ENCODE measurements at places on chromosomes 2 and 18.

DNA sequence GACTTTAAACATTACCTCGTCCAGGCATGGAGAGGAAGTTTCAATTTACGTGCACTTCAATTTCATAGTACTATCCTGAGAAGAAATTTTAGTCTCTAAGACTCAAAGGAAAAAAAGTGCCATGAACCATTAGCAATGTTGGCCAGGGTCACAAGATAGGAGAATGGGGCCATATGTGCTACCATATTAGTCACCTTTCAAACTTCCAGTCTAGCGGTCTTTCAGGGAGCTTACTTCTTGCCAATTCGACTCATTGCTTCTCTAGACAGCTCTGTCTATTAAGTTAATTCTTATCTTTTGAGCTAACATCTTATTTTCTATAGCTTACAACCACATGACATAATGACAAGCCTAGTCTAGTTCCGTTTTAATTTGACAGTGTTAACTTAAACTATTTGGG, 129.1 kb downstream of the ANKRD44 start:
- no peak for DNase-seq

DNA sequence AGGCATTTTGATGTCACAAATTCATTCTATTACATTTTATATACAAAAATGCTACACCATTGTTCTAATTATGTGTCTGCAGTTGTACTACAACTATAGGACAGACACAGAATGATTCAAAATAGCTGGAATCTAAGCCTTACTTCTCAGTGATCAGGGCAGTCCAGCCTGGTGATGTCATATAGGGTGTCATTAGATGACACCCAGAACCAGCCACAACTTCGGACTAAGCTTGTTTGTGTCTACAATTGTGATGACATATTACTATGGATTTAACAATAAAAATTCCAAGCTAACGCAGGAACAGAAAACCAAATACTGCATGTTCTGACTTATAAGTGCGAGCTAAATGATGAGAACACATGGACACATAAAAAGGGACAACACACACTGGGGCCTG, 31.0 kb downstream of the M1AP start:
- no peak for DNase-seq

DNA sequence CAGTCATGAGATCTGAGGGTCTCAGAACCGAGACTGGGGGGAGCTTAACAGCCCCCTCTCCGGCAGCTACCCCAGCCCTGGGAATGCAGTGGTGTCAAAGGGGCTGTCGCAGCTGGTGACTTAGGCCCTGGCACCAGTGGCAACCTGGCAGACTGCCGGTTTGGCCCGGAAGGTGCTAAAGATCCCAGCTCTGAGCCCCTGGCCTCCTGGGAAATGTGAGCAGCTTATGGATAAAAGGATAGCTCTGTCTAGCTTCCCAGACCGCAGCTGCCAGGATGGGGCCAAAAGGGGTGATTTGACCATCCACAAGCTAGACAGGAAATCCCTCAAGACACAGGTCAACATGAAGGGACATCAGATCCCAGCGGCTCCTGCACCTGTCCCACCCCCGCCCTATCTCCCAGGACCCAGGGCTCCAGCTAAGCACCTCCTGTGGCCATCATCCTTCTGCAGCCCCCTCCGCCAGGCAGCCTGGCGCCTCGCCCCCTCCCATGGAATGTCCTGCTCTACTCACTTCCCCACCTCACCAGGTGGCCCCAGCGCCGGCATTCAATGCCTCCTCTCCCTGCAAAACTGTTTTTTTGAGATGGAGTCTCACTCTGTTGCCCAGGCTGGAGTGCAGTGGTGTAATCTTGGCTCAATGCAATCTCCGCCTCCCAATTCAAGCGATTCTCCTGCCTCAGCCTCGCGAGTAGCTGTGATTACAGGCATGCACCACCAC, 33.2 kb upstream of the EFHD1 start:
- DNase-seq, result no peak

DNA sequence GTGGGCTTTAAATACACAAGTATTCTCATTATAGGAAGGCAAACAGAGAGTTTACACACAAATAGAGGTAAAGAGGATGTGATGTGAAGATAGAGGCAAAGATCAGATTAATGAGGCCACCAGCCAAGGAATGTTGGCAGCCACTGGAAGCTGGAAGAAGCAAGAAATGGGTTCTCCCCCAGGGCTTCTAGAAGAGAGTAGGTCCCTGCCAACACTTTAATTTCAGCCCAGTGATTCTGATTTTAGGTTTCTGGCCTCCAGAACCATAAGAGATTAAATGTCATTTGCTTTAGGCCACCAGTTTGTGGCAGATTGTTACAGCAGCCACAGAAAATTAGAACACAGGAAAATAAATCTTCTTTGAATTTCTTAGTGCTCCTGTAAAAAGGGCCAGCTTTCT, 916.7 kb downstream of the CPS1 start:
- no peak for DNase-seq

GRCh38 chr2:207321514-207321913, 155.8 kb upstream of the KLF7 start:
- no peak for DNase-seq

GRCh38 chr2:171810422-171811244, 83.4 kb downstream of the SLC25A12 start:
- no peak for DNase-seq

GRCh38 chr2:237649541-237650454, 22.4 kb downstream of the LRRFIP1 start:
- no peak for DNase-seq

GRCh38 chr18:58915006-58915799, 50.5 kb downstream of the ZNF532 start:
- DNase-seq, result no peak

DNA sequence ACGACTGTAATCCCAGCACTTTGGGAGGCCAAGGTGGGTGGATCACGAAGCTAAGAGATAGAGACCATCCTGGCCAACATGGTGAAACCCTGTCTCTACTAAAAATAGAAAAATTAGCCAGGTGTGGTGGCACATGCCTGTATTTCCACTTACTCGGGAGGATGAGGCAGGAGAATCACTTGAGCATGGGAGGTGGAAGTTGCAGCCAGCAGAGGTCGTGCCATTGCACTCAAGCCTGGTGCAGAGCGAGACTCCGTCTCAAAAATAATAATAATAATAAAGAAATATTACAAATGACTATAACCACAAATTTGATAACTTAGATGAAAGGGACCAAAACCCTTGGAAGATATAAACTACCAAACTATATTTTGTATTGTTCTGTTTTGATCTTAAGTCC, 226.3 kb upstream of the GULP1 start:
- DNase-seq, result no peak

GRCh38 chr18:12990641-12990966, 558 bp upstream of the CEP192 start:
- DNase-seq, result no peak

DNA sequence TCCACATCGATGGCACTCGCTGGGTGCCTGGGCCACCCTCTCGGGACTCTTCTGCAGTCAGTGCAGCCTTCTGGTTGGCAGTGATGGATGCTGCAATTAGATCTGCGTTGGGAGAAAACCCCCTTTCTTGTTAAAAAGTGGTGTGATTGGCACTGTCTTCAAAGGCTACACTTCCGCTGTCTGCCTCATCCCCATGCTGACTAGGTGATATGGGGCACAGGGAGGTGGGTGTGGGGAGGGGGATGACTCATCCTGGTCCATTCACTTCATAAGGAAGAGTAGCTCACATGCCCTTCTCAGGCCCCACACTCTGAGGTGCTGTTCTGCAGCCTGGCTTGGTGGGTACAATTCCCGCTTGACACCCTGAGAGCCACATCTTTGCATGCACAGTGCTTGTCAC, 77.4 kb downstream of the THNSL2 start:
- DNase-seq, result no peak

- no peak for DNase-seq
Observed at GRCh38 chr2:202005272-202005887, 28.3 kb upstream of the FZD7 start.

DNA sequence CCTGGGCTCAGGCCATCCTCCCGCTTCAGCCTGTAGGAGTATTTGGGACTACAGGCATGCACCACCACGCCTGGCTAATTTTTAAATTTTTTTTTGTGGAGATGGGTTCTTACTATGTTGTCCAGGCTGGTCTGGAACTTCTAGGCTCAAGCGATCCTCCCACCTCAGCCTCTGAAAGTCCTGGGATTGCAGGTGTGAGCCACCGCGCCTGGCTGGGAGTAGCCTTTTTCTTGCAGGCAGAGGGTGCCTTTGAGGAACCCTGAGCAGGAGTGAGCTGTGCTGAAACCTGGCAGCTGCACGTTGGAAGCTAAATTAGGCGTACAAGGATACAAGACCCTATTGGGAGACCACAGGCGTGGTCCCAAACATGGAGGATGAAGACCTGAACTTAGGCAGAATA, 8.0 kb downstream of the CTDSP1 start:
- no peak for DNase-seq

DNA sequence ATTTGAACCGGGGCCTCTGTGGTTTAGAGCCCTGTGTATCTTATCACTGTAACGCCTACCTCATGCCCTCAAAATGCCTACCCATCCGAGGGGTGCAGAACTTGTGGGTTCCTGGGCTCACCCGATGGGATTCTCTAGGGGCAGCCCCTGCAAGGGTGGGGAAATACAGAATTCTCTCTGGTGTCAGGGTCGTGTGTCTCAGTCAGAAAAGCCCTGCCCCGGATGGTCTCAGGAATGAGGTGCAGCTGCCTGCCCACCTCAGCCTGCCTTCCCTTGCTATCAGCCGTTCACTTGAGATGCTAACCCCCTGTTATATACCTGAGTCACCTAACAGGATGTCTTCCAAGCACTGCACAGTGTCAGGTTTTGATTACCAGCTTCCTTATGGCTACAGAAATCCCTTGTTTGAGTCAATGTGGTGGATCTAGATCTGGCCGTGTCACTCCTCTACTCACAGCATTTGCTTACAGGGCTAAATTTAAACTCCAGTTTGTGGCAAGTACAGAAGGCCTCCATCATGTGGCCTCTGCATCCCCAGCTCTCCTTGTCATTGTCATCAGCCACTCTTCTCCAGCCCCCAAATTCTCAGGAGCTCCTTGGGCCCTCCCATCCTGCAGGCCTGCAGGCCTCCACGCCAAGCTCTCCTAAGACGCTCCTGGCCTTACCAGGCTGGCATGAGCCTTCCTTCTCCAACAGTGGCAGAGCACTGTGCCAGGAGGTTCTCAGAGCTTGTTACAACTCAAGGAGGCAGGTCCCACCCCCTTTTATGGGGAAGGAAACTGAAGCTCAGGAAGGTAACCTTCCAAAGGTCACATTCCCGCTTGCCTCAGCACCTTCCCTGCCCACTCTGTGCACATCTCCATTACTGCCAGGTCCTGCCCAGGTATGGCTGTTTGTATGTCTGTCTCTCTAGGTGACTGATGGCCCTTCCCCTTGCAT, 14.3 kb upstream of the MAP3K2 start:
- no peak for DNase-seq

DNA sequence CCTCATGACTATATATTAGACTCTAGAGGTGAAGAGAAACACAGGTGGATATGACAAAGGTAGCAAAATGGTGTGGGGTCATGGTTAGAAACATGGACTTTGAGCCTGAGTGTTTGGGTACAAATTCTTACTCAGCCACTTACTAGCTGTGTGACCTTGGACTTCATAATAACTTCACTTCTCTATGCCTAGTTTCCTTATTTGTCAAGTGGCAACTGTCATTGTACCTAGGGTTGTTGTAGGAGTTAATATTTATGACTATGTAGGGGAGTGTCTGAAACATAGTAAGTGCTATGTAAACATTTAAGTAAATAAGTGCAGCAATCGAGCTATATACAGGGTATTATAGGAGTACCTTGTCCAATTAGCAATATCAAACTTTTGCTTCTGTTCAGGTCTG, 49.7 kb upstream of the RAPH1 start:
- DNase-seq, result no peak

DNA sequence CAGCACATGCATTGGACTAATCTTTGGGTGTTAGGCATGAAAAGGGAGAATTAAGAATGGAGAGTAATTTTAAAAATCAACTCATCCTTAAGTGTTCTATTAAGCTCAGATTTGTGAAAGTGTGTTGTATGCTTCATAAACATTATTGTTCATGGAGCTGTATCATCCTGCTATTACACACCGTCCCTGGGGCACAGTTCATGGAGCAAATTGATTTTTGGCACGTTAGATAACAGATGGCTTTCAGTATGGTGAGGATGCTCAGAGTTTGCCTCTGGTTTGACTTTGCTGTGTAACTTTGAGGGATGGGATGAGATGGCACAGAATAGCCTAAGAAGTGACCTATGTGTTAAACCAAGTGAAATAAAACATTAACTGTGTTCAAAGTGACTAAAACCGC, 97.1 kb downstream of the MGAT5 start:
- DNase-seq, result no peak

DNA sequence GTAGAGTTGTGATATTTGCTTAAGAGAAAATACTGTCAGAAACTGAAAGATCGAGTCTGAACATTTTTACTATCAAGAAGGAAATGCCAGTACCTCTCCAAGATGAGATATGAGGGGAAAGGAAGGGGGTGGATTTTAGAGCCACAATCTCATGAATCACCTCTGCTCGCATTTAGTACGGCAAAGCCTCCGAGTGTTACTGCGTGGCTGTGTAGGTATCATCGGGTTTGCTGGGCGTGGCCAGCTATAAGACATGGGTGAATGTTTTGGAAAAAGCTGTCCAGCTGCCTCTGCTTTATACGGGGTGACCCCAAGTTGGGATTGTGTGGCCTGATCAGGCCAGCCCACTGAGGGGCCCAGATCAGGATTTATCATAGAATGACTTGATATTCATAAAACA, 826.4 kb downstream of the SOCS6 start:
- no peak for DNase-seq

- DNase-seq, result no peak
Observed at GRCh38 chr18:73966954-73967353, 180.7 kb downstream of the FBXO15 start.

GRCh38 chr18:48293954-48294898, 115.0 kb downstream of the ZBTB7C start:
- DNase-seq, result no peak

- no peak for DNase-seq
Observed at GRCh38 chr2:46502291-46502885, 23.0 kb downstream of the TMEM247 start.

GRCh38 chr2:41040782-41041520, 589.1 kb upstream of the SLC8A1 start:
- no peak for DNase-seq

GRCh38 chr2:179444056-179444455, 179.4 kb upstream of the SESTD1 start:
- DNase-seq, result no peak

DNA sequence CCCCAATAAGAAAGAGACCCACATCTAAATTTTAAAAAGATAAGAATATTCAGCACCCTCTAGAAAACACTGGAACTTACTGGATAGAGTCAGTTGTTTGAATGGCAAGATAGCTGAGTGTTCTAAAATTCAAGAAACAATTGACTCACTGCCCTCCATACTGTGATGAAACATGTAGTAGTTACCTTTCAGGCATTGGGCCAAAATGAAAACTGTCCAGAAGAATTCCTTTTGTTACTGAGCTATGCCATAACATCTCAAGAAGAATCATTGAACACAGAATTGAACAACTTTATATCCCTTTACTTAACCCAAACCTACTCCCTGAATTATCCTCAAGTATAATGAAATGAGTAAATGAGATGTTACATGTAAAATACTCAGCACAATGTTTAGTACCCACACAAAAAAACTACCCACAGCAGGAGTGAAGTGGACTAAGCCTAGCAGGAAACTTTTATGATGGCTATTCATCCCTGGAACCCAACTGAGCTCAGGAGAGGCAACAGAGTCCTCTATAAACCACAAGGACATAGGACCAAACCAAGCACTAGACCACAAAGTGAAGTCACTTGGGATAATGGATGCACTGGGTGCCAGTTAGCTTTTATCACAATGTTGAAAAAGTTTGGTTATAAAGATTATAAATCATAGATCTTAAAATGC, 32.7 kb downstream of the RBM43 start:
- DNase-seq, result no peak
